Activated CD4-positive, alpha-beta T cell treated with anti-CD3 and anti-CD28 coated beads, Interleukin-2, amount 50 U/mL, for 24 hours (primary cell): ENCODE measurements at places on chromosomes 16 and 17.

DNA sequence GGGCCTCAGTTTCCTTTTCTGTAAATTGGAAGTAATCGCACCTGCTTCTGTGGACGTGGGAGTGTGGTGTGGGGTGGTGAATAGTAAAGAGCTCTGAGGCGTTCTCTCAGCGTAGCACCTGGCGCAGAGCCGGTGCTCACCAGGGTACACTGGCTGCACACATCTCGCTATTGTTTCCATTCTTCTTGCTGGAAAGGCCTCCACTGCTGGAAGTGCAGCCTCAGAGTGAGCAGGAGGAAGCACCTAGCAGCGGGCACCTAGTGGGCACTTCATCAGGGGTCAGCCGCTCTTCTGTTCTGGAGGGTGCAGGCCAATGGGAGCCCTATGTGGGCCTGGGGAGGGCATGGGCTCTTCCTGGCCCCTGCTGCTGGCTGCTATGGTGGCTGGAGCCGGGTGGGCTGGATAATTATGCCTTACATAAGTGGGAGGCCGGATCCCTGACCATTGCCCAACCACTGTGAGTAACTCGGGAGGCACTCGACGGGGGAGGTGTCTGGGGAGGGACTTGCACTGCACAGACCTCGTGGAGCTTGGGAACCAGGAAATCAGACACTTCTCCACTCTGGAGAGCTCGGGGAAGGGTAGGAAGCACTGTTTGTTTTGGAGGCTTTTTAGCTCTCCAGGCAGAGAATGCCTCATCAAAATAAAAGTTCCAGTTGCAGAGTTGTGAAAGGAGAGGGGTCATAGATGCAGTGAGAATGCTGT, 1.7 kb downstream of the MAP2K3 start:
- DNase-seq: no peak

DNA sequence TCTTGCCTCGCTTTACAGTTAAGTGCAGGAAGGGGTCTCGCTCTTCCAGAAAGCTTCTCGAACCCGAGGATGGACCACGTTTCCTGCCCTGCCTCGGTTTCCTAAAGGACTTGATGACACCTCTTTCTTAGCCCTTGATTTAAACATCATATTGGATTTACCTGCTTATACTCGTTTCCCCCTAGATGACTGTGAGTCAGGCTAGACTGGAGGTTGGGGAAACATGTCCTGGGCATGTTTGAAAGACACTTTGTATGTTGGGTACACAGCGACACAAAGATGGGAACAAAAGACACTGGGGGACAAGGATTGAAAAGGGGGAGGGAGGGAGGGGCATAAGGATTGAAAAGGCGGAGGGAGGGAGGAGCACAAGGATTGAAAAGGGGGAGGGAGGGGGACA, 30.0 kb downstream of the SDK2 start:
- no peak for DNase-seq

DNA sequence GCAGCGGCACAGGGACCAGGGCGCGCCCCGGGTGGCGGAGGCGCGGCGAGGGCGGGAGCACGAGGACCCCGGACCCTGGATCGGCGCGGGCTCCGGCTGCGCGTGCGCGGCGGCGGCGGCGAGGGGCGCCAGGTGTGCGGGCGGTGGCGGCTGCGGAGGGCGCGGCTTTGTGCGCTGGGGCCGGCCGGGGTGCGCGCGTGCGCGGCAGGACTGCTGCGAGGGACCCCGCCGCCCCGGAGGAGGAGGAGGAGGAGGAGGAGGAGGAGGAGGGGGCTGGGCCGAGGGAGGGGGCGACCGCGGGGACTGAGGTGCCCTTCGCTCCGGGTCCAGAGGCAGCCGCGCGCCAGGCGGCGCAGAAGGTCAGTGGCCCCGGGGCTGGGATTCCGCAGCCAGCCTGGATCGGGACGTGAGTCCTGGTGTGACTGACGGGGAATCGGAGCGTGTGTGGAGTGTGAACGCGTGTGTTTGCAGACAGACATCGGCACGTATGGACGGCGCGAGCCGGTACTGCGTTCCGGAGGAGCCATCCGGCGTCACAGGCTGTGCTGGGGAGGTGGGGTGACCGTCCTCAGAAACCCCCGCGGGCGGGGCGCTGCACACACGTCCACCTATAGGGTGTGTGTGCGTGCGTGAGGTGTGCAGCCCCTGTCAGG, 19.5 kb upstream of the RAP1GAP2 start:
- no peak for DNase-seq

- DNase-seq: no peak
Measured at GRCh38 chr17:73290399-73291259, 21.2 kb downstream of the CDC42EP4 start.

DNA sequence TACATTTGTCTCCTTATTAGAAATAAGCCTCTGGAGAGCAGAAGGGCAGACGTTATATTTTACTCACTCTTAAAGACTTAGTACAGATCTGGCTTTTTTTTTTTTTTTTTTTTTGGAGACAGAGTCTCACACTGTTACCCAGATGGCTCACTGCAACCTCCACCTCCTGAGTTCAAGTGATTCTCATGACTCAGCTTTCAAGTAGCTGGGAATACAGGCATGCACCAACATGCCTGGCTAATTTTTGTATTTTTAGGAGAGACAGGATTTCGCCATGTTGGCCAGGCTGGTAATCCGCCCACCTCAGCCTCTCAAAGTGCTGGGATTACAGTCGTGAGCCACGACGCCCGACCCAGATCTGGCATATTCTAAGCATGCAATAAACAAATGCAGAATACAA, 36.4 kb upstream of the TMEM97 start:
- no peak for DNase-seq

- DNase-seq: no peak
Measured at GRCh38 chr16:82730901-82731300, 104.1 kb downstream of the CDH13 start.

DNA sequence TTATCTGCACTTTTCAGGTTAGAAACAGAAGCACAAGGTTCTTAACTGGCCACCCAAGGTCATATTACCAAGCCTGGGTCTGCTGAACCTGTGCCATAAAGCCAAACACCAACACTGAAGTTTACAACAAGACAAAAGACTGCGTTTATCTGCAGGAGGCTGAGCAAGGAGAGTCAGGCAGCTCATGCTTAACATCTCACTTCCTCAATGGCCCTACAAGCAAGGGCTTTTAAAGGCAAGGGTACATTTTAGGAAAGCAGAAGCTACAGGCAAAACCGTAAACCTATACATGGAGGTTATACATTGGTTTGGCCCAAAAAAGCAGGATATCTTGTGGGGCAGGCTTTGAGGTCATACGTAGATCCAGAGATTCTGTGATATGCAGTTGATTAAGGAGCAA, 91.2 kb downstream of the GNAO1 start:
- DNase-seq: no peak

DNA sequence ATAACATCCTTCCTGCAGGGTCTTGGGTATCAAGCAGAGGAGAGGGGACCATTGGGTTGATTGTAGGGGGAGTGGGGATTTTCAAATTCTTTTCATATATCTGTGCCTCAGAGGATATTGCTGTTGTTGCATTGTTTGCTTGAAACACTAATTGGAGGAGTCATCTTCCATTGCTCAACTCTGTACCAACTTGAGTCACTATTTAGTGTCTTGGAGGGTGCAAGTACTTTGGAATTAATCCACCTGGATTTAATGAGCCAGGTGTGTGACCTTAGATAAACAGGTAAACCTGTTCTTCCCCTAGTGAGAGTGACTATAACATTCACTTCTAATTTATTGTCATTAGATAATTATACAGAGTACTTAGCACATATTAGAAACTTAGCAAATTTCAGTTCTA, 151.3 kb upstream of the CNTNAP4 start:
- no peak for DNase-seq

DNA sequence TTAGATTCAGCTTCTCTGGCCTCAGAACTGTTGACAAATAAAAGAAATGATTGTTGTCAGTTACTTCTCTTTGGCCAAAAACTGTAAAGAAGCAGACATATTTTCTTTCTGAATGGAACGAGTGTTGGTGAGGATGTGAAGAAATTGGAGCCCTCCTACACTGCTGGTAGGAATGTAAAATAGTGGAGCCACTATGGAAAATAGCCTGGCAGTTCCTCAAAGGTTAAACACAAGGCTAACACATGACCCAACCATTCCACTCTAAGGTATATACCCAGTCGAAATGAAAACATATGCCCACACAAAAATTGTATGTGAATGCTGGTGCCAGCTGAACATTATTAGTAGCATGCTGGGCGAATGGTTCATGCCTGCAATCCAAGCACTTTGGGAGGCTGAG, 14.2 kb upstream of the KRT24 start:
- no peak for DNase-seq

DNA sequence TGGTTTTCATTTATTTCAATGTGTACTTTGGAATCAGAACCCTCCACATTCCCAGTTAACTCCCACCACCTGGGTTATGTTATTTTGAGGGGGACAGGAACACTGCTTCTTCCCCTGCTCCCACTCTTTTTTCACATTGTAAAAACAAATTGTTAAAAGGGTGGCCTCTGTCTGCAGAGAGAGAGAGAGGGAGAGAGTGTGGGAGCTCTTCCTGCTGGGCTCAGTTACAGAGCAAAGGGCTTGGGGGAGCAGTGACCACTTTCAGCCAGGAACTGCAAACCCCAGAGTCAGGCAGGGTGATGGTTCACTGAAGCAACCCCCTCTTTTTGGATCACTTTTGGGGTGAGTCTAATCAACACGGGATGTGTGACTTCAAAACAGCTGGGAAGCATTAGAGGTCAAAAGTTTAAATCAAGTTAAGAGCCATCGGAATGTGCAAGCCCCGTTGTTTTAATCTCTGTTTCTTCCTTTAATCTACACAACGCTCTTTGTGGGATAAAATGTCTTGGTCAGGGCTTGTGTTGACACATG, 577.0 kb upstream of the CDH11 start:
- no peak for DNase-seq

DNA sequence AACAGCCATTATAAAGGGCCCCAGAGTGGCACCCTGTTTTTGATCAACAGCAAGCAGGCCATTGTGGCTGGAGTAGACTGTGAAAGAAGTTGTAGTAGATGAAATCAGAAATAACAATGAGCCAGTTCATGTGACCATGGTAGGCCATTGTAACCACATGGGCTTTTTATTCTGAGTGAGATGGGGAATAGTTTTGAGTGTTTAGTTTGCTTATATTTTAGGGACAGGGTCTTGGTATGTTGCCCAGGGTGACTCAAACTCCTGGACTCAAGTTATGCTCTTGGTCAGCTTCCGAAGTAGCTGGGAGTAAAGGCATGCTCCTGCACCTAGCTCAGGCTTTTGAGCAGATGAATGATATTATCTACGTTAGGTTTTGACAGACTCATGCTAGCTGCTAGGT, 12.0 kb downstream of the CBFB start:
- DNase-seq: no peak

GRCh38 chr17:70938336-70938735, 769.0 kb downstream of the KCNJ2 start:
- no peak for DNase-seq

- DNase-seq: no peak
Measured at GRCh38 chr17:49404361-49404760, 10.3 kb downstream of the PHB1 start.

DNA sequence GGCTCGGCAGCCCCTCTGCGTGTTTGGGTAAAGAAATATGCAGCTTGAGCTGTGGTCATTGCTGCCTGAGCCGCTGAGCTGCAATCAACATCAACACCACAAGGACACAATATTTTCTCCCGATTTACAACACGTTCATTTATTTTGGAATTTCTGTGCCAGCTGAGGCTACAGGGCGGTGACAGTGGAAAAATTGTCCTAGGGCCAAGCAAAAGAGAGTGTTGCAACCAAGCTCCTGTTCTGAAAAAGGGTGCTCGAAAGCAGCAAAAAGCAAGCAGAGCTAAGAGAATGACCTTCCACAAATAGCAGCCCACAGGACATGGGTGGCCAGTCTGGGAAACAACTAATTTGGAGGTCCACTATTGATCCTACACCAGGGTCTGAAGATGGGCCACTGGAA, 35.4 kb upstream of the NOG start:
- no peak for DNase-seq

- no peak for DNase-seq
Measured at GRCh38 chr17:11589716-11590115, 8.6 kb upstream of the DNAH9 start.

- DNase-seq: no peak
Measured at GRCh38 chr16:66575060-66575459, 4.2 kb upstream of the CMTM2 start.

DNA sequence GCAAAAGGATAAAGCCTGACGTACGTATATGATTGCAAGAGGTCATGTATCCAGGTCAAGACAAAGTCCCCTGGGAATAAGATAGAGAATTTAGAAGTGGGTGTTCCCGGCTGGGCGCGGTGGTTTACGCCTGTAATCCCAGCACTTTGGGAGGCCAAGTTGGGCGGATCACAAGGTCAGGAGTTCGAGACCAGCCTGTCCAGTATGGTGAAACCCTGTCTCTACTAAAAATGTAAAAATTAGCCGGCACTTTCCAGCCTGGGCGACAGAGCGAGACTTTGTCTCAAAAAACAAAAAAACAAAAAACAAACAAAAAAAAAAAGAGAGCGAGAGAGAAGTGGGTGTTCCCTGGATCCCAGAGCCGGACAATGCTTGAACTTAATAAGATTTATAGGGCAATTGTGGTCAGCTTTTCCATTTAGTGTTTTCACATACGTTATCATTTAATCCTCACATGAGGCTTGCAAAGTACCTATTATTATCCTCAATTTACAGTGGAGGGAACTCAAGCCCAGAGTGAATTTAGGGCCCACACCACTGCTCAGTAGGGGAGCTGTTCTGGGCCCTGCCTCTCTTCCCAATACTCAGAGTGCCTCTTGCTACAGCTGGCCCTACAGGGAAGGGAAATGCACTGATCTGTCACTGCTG, 481 bp upstream of the GLTPD2 start:
- no peak for DNase-seq

- no peak for DNase-seq
Measured at GRCh38 chr16:54649876-54650275, 280.8 kb upstream of the IRX5 start.

- DNase-seq: no peak
Measured at GRCh38 chr16:85173146-85173980, 61.1 kb upstream of the CIBAR2 start.

GRCh38 chr17:65198653-65199382, 61.6 kb downstream of the RGS9 start:
- no peak for DNase-seq

GRCh38 chr17:42548993-42549755, 3.5 kb upstream of the HSD17B1 start:
- no peak for DNase-seq
